Panc1 (cell line): ENCODE measurements at places on chromosomes 4 and X.

- no peak for DNase-seq
Measured at GRCh38 chrX:18971506-18971905, 12.4 kb downstream of the PHKA2 start.

DNA sequence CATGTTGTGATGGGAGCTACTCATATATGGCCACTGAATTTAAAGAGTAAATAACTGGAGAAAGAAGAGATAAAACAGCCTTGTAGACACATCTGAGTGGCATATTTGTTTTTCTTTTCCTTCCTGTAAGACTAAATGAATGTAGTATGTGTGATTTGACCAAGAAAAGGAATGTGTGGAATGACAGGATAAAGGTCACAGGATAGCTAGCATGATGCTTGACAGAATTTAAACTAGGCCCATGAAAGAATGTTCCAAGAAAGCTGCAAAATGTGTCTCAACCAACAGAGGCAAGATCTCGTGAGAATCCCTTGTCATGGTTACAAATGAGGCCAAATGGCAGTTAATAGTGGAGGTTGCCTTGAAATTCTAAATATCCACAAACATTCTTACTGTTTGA lies 137.0 kb downstream of the KCNIP4 start:
- no peak for DNase-seq

- DNase-seq = no peak
Measured at GRCh38 chrX:20547611-20548051, 280.9 kb upstream of the RPS6KA3 start.

DNA sequence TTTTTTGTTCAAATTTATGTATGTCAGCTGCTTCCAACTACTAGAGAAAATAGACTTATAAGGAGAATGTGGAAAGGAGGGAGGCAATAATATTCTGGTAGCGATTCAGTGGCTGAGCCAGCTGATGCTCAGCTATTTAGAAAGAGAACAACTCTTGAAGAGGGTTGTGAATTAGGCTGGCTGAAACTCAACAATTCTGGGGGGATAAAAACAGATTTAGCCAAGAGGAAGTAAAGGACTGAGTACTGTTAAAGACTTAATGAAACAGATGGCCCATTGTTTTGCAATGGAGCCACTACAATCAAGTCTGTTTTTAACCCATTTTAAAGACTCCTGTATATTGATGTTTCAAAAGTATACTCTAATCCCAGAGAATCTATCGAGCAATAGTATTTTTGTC lies 1058.9 kb downstream of the C4orf33 start:
- DNase-seq = no peak

GRCh38 chr4:168360271-168360670 lies 41.7 kb upstream of the DDX60 start:
- no peak for DNase-seq
